ENCODE measurements at places on chromosomes 2 and 18.

GRCh38 chr2:98359986-98360385 is 13.7 kb downstream of the CNGA3 start:
- DNase-seq = no peak

GRCh38 chr2:233456111-233456510 is 101.8 kb downstream of the DGKD start:
- no peak for DNase-seq

DNA sequence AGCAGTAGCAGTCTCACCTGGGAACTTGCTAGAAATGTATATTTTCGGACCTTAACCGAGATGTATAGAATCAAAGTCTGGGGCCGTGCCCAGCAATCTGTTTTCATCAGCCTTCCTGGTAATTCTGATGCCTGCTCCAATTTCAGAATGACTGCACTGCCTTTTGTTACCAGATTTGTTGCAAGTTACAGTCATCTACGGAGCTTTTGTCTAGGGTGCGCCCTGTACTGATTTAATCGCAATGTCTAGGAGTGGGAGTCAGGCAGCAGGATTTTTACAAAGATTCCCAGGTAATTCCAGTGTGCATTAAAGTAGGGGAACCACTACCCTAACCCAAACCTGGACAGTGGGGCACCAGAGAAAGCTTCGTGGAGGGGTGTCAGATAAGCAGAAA is 178.0 kb downstream of the HAUS1 start:
- DNase-seq = no peak

GRCh38 chr18:49490246-49490762 is 3.3 kb upstream of the C18orf32 start:
- DNase-seq = no peak

- peak; percentile 80 for DNase-seq
Measured at GRCh38 chr18:12271376-12272235, 17.4 kb downstream of the CIDEA start.

GRCh38 chr18:59301929-59302328 is 16.5 kb downstream of the CPLX4 start:
- DNase-seq = no peak

GRCh38 chr2:203400805-203401585 is 72.8 kb downstream of the ABI2 start:
- peak; percentile 59 for DNase-seq

Measured in EL (cell line).